ENCODE measurements at places on chromosomes 6 and 20.
A peak's percentile ranks its signal among the peaks of the same experiment; 100 is the strongest.

GRCh38 chr20:53736757-53737395 lies 143.2 kb upstream of the ZNF217 start:
- peak; percentile 65 for DNase-seq

DNA sequence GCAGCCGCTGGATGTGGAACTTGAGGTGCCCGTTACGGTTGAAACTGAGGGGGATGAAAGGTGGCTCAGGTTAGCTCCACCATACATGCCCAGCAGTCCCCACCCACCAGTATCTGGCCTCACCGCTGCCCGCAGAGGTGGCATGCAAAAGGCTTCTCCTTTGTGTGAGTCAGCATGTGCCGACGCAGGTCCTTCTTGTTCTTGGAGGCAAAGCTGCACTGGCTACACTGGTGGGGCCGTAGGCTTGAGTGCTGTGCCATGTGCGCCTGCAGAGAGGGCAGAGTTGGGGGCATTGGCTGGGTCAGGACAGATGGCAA lies 15.8 kb downstream of the PCIF1 start:
- DNase-seq, result no peak

GRCh38 chr6:167211881-167212712 lies 54.3 kb upstream of the GPR31 start:
- peak; percentile 22 for DNase-seq

- peak; percentile 5 for DNase-seq
These were observed 84.0 kb downstream of the TASP1 start for GRCh38 chr20:13554706-13555105.

DNA sequence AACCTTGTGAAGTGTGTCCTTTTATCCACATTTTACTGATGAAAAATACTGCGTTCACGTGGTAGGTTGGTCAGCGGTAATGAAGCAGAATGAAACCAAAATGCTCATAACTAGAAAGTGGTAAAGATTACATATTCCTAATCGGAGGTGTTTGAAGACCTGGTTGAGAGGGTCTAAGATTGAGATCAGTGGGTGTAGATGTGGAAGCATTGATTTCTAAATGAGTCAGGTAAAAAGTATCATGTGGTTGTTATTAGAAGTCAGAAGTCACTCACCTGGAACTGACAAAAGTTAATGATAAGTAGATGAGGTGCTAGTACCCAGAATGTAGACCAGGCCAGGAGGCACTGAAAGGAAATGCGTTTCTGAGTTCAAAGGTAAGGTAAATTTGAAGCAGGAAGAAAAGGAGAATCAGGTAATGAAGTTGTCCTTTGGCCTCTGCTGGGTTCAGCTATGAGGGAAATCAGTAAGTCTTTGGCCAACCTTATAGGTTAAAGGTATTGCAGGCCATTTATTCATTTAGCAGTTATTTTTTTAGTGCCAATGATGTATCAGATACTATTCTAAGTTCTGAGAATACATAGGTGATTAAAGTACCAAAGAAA lies 31.2 kb downstream of the FAM83B start:
- no peak for DNase-seq

DNA sequence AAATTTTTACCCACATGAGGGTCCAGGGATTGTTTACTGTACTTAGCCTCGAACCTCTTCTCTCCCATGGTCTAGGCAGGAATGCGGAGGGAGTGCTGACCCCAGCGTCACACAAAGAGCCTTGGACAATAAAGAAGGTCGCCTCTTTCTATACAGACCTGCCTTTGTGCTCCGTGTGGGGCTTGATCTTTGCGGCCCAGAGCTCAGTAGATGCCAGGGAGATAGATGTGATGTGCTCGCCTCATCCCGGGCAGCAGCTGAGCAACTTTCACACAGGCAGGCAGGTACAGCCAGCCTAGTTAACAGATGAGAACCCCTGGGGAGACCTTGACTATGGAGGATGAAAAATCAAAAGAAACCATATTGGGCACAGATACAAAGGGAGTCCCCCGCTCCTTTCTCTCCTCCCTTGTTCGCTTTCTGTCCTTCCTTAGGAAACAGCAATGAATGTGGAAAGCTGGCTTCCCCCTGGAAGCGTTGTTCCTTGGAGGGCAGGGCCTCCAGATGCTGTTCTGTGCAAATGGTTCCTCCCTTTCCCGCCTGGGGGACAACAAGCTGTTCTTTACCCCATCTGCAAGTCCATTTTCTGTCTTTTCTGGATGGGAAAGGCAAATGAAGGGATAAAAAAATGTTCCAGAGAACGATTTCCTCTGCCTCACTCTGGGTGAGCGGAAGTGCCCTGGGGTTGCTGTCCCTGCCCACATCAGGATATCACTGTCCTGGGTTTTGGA lies 128.3 kb downstream of the OLIG3 start:
- DNase-seq, result no peak

- DNase-seq, result no peak
These were observed 32.7 kb upstream of the RNF8 start for GRCh38 chr6:37321101-37321500.

DNA sequence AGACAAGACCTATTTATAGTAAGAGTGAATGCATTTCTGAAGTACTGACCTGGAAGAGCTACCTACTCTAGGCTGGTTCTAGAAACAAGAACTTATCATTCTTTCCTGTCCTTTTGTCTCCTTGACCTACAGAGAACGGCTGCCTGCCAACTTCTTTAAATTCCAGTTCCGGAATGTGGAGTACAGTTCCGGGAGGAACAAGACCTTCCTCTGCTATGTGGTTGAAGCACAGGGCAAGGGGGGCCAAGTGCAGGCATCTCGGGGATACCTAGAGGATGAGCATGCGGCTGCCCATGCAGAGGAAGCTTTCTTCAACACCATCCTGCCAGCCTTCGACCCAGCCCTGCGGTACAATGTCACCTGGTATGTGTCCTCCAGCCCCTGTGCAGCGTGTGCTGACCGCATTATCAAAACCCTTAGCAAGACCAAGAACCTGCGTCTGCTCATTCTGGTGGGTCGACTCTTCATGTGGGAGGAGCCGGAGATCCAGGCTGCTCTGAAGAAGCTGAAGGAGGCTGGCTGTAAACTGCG lies 8.3 kb downstream of the APOBEC2 start:
- no peak for DNase-seq

- DNase-seq, result no peak
These were observed 108.5 kb downstream of the MAN1A1 start for GRCh38 chr6:119241111-119241465.

GRCh38 chr6:16921399-16922110 lies 160.3 kb upstream of the ATXN1 start:
- DNase-seq, result no peak

- DNase-seq, result no peak
These were observed 7.8 kb downstream of the NAA20 start for GRCh38 chr20:20024942-20025341.

DNA sequence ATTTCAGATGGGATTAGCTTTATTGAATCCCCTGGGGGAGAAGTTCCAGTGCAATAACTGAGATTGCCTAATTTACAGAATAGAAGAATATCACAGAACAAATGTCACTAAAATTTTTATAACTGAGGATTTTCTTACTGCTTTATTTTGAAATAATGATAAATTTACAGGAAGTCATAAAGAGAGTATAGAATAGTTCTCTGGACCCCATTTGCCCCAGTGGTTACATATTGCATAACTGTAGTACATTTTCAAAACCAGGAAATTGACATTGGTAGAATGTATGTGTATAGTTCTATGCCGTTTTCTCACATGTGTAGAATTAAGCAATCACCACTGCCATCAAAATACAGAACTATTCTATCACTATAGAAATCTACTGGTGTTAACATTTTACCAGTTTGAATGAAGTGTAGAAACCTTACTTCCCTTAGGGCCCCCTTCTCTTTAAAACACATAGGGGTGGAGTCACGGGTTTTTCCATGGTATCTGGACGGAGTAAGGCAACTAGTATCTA lies 18.3 kb downstream of the KIF6 start:
- peak; percentile 4 for DNase-seq

GRCh38 chr6:158497620-158498019 lies 62.3 kb upstream of the TMEM181 start:
- no peak for DNase-seq

DNA sequence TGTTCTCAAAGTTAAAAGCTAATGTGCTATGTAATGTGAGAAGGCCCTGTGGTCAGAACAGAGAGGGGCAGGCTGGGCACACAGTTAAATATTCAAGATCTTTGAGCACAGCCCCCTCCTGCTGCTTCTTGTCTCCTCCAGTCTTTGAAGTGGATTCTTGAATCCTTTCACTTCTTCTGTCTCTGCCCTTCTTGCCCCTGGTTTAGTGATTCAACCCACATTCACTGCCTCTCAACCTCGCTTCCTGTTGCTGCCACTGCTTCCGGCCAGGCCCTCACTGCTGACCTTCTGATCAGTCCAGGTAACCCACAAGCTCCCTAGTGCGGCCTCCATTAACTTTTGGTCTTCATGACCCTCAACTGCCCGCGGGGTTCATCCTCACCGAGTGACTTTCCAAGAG lies 417.3 kb upstream of the NOX3 start:
- DNase-seq, result no peak

GRCh38 chr6:135675862-135676261 lies 175.6 kb upstream of the PDE7B start:
- peak; percentile 73 for DNase-seq

- no peak for DNase-seq
These were observed 5.0 kb downstream of the FAM217B start for GRCh38 chr20:59945175-59945574.

DNA sequence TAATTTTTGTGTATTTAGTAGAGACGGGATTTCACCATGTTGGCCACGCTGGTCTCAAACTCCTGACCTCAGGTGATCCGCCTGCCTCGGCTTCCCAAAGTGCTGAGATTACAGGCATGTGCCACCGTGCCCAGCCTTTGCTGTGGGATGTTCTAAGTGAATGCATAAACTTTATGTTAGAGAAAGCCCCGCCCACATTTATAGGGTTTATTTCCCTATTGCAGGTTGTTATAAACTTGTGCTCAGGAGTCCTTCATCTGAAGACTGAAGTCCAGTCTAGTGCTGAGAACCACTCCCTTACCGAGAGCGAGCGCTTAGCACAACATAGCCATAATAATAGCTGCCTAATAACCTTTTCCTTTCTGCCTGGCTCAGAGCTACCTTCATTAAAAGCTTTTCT lies 75.4 kb upstream of the ZNF217 start:
- DNase-seq, result no peak

GRCh38 chr6:22899426-22899825 lies 330.1 kb downstream of the HDGFL1 start:
- DNase-seq, result no peak

GRCh38 chr6:109314313-109314712 lies 68.0 kb downstream of the CD164 start:
- no peak for DNase-seq

DNA sequence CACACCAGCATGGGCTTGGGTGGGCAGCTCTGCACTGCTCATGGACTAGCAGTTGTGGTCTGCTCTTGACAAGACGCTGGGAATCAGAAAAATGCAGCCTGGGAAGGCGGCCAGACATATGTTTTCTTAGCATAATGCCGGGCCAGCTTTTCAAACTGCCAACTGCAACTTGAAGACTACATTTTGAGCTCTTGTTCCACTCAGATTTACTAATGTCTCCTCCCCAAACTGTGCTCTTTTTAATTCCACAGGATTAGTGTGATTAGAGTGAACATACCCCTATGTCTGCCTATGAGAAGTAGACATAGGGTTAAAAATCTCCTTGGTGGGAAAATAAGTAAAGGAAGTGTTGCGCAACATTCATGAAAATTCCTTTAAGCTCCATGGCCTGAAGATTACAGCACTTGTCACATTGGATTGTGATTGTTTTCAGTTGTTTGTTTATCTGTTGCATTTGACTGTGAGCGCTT lies 5.3 kb upstream of the FNDC1 start:
- no peak for DNase-seq

- peak; percentile 86 for DNase-seq
These were observed 54.4 kb upstream of the CEP85L start for GRCh38 chr6:118705544-118706491.

DNA sequence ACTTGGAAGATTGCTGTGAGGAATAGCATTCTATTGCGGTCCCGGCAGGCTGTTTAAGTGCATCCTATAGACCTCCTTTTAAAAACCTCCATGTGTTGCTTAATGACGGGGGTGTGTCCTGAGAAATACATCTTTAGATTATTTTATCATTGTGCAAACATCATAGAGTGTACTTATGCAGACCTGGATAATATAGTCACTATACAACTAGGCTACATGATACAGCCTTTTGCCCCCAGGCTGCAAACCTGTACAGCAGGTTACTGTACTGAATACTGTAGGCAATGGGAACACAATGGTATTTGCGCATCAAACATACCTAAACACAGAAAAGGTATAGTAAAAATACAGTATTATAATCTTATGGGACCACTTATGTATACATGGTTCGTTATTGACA lies 175.6 kb downstream of the RNF144B start:
- DNase-seq, result no peak

GRCh38 chr6:39471954-39472659 lies 149.6 kb upstream of the KCNK16 start:
- no peak for DNase-seq

DNA sequence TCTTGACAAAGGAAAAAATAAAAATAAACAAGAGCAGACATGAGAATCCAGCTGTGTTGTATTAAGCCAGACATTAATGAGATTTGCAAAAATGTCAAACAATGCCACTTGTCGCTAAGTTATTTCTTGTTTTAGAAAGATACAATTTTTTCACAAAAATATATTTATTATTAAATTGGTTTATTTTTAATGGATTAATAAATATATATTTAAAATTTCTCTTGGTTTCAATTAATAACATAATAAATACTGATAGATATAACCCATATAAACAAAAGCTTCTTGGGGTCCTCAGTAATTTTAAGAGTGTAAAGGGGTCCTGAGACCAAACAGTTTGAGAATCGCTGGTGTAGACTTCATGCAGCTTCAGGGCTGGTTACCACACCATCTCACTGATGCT lies 26.1 kb downstream of the TUBB2B start:
- DNase-seq, result no peak

DNA sequence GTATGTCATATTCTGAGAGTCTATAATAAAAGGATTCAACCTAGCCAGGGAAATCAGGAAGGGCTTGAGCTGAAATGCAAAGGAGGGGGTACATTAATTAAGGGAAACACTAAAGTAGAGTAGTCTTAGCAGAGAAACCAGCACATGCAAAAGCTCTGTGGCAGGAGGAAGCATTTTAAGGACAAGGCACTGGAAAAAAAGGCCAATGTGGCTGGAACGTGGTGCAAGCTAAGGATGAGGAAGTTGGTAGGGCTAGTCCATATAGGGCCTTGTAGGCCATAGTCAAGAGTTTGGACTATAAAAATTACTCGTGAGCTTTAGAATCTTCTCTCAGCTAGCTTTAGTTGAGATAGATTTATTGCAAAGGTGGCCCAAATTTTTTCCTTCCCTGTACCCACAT lies 75.2 kb upstream of the TOP1 start:
- peak; percentile 14 for DNase-seq

GRCh38 chr6:164612751-164613150 lies 696.7 kb downstream of the C6orf118 start:
- no peak for DNase-seq

GRCh38 chr6:168919470-168920179 lies 334.0 kb downstream of the THBS2 start:
- no peak for DNase-seq

DNA sequence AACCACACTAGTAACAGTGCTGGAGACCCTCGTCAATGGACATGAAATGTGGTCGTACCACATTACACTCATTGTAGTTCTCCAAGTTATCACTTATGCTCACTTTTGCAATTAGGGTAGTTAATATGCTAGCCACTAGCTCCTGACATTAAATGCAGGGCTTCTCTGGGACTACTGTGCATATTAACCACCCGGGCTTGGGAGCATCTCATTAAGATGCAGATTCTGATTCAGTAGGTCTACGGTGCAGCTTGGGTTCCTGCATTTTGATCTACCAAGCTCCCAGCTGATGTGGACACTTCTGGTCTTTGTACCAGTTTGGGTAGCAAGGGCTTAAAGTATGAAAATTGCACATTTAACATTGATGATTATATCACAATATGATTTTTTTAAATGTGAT lies 98.0 kb downstream of the ZFP64 start:
- no peak for DNase-seq

GRCh38 chr20:58877976-58878360 lies 25.5 kb downstream of the GNAS start:
- no peak for DNase-seq
